ENCODE measurements at places on chromosomes 12 and 14.
A peak's percentile ranks its signal among the peaks of the same experiment; 100 is the strongest.

DNA sequence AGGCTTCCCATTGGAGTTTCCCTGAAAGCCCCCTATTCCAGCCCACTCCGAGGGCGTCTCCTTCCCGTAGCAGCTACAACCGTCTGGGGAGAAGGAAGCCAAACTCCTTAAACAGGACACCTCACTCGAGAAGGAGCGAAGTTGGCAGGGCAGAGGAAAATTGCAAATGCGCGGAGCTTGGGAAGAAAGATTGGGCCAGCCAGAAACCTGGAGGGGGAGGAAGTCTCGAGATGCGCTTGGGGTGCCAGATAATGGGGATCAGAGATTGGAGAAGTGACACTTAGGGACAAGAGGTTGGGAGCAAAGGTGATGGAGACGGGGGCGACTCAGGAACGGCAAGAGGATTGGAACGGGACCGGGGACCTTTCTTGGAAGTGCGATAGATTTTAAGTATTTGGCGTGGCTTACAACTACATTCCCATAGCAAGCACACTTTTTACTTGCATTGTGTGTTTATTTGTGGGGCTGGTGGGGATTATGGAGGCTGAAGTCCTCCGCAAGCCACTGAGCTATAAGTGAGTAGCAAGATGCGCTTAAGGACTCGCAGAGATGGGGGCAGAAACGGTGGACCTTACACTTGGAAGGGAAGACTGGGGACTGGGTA lies 926 bp downstream of the HRK start:
- no peak for DNase-seq

DNA sequence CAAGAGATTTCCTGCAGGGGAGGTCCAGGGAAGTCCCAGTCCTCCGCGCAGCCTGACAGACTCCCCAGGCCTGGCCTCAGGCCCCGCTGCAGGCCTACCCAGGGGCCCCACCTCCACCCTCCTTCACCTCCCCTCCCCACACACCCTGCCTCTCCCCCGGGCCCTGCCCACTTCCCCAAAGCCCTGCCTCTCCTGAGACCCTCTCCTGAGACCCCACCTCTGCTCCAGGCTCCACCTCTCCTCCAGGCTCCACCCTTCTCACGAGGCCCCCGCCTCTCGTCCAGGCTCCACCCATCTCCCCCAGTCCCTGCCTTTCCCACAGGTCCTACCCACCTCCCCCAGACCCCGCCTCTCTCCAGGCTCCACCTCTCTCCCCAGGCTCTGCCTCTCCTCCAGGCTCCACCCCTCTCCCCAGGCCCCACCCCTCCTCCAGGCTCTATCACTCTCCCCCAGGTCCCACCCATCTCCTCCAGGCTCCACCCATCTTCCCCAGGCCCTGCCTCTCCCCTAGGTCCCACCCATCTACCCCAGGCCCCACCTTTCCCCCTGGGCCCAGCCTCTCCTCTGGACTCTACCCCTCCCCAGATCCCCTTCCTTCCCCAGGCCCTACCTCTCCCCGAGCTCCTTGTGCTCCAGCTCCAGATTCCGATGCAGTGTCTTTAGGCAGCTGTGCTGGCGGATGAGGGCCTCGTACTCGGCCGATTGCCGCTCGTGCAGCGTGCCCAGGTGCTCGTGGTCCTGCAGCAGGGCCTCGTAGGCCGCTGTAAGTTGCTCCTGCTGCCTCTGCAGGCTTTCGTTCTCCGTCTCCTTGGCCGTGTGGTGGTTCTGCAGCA lies 58.8 kb upstream of the GPR68 start:
- DNase-seq: peak; percentile 89

- peak; percentile 49 for DNase-seq
Observed at GRCh38 chr14:25537846-25538455, 488.0 kb upstream of the STXBP6 start.

DNA sequence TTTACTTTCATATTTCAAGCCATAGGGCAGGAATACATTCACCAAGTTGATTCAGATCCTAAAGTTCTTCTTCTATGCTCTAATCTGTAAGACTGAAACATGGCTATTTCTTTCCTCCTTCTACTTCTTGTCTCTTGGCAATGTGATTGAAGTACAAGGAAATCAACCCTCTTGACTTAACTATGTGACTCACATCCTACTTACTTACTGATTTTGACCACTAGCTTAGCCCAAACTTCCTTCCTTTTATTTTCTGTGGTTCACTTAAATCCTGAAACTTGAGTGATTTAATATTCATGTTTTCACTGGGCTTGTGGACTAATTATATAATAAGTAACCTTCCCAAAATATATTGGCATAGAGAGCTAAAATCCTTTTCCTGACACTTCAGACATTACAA lies 111.2 kb upstream of the NOVA1 start:
- DNase-seq: no peak

DNA sequence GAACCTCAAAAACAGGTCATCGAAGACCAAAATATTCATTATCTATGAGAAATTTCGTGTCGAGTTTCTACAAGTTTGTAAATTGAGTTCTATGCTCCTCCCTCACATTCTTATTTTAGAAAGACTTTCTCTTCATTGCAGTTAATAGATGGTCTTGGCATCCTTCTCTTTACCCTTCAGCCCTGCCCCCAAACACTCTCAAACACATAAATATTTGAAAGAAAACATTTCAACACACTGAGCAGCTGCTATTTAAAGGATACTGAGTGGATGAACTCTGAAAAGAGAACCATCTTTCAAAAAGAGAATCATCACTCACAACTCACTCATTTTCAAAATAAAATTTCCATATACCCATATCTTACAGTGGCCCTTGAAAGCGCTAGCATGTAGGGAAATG lies 67.1 kb downstream of the NUAK1 start:
- no peak for DNase-seq

DNA sequence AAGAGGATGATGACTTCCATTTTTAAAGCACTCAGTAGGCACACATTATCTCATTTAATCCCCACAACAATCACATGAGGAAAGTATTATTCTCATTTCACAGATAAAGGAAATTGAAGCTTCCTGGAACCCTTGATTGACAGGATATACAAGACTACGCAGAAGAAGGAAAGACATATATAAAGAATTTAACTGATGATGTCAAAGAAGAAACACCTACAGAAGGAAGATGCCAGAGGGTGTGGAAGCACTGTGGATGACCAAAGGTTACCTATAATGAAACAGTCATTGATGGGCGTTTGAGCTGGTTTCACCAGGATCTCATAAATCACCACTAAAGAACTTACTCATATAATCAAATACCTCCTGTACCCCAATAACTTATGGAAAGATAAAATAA lies 197.4 kb downstream of the SLC25A21 start:
- DNase-seq: no peak
